Hypothalamus (tissue), 51 donors: ENCODE measurements at places on chromosomes 3 and 15.

- no peak for DNase-seq
Observed at GRCh38 chr15:89455535-89455934, 40.8 kb downstream of the RHCG start.

DNA sequence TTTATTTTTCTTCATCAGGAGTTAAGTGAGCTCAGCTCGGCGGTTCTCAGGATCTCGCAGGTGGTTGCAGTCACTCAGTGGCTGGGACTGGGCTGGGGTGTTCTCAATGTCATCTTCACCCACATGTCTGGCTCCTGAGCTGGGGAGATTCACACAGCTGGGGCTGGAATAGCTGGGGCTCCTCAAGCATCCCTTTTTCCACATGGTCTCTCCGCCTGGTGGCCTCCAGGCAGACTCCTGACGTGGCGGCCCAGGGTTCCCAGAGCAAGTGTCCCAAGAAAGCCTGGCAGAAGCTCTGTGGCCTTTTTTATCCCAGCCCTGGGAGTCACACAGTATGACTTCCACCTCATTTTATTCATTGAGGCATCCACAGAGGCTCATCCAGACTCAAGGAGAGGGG is 84.1 kb upstream of the ANKRD34C start:
- DNase-seq: no peak

GRCh38 chr15:78930577-78931388 is 14.1 kb downstream of the CTSH start:
- DNase-seq: no peak

DNA sequence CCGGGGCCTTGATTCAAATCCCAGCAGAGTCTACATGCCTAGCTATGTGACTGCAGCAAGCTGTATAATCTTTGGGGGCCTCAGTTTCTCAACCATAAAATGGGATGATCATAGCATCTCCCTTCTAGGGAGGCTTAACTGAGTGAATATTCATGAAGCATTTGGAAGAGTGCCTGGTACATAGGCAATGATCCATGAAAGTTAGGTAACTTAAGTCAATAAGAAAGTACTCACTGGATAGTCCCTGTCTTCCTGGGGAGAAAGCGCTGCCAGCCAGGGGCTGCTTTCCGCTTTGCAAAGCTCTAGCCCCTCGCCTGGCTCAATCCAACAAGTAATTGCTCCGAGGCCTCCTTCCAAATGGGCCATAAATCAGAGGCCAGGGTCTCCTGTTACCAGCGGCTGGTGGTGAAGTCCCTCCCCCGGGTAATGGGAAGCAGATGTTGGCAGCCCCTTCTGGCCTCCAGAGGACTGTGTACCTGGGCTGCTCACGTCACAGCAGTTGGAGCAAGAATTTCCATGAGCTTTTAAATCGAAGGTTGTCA is 521.9 kb upstream of the PROK2 start:
- DNase-seq: no peak

GRCh38 chr3:59605318-59605717 is 555.5 kb upstream of the CFAP20DC start:
- no peak for DNase-seq

DNA sequence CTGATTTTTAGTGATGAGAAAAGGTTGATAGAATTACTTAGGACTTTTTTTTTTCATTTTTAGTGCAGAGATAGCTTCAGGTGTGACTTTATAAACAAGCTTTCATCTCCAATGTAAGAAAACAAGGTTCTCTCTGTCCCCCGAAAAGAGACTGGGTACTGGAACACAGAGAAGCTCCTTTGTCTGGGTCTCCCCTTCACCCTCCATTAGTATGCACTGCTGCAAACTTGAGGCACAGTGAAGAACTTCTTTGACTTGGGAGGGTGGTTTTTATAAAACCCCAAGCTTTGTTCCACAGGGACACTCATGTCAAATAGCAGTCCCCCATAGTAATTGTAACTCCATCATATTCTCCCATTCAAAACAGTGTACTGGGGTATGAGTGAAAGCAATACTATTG is 93.5 kb upstream of the SOX2 start:
- no peak for DNase-seq

GRCh38 chr3:148077318-148077923 is 620.3 kb upstream of the AGTR1 start:
- DNase-seq: no peak
